ENCODE measurements at places on chromosomes 2 and 18.

DNA sequence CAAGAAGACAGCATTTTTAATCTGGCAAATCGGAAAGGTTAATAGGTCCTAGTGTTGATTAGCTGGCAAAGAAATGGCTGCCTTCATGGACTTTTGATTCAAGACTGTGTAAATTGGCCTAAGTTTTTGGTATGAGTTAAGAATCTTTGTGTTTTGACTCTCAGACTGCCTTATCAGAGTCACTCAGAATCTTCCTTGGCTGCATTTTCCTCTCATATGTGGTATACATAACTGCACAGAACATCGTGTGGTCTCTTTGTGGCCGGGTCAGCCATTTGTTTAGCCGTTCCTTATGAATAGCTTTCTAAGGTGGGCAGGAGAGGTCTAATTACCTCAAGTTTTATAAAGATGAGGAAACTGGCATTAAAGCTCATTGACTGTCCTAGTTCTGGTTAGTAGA is 30.1 kb downstream of the CAB39 start:
- DNase-seq: no peak

DNA sequence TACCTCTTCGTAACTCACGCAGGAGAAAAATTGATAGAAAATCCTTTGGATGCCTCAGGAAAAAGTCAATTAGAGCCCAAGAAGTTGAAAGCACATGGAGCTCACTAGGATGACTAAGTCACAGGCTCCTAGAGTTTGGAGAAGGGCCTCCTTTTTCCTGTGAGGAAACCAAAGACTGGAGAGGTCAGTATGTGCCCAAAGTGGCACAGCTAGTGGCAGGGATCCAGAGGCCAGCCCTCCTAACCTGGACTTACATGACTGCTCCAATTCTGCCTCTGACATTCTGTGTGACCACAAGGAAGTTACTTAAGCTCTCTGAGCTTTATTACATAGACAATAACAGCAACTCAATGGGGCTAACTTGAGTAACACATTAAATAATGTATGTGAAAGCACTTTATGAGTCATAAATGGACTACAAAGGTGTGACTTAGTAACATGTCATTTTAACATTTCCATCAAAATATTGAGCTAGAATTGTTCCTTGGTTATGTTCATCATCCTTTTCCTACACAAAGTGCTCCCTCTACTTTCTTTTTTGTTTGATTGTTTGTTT is 91.6 kb downstream of the DHRS9 start:
- DNase-seq: no peak

- no peak for DNase-seq
These were observed 40.9 kb downstream of the PDK1 start for GRCh38 chr2:172596776-172597175.

GRCh38 chr2:98532756-98533155 is 75.6 kb downstream of the COA5 start:
- DNase-seq: no peak

DNA sequence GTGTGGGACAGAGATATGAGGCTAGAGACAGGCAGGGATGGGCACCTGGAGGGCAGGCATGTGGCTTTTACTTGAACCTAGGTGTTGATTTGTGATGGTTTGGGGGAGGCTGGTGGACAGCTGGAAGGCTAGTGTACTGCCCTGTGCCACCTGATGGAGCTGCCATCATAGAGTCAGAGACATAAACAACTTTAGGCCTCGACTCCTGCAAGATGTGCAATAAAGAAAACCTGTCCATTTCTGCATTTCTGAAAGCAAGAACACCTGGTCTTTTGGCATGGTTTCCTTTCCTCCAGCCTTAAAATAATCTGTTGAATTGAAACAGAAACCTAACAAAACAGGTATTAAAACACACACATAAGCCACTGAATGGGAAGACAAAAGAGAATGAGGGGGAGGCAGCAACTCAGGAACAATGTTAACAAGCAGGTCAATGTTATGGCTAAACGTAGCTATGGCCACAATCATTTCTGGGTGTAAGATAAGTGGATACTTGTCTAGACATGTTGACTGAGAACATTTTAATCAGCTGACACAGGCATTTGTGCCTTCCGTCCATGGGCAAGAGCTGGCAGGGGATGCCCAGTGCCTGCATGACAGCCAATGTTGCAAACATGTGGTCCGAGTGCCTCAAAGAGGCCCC is 87.8 kb downstream of the KCTD1 start:
- no peak for DNase-seq

DNA sequence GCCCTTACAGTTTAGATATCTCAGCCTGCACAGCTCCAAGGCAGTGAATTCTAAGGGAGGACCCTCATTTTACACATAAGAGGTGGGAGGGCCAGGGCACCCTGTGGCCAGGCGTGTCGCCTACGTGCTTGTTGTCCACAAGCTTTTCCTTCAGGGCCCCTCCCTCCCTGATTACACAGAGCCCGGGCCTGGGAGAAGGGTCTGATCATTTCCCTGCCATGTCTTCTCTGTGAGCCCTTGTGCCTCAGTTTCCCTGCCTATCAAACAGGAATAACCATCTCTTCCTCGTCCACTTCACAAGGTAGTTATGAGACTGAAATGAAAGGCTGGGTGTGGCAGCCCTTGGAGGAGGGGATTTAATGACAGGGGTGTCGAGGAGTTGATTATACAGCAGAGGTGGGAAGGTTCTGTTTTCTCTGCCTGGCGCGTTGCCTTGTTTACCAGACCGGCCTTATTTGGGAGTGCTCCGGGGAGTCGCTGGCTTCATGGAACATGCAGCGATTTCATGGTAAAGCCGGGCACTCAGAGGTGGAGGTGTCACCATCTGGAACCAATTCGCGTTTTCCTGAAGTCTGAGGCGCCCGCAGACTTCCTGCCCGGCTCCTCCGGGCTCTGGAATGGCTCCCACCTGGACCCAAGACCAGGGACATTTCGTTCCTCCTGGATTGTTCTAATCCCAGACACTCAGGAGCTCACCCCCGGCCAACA is 208.9 kb downstream of the KLHL29 start:
- DNase-seq: no peak

DNA sequence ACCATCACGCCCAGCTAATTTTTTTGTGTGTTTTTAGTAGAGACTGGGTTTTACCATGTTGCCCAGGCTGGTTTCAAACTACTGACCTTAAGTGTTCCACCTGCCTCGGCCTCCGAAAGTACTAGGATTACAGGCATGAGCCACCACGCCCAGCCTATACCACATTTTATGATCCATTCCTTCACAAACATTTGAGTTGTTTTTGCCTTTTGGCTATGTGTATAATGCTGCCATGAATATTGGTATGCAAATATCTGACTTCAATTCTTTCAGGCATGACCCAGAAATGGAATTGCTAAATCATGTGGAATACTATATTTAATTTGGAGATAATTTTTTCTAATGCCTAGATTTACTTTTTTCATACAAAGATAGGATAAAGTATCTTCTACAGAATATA is 68.6 kb downstream of the TTC27 start:
- no peak for DNase-seq

- DNase-seq: no peak
These were observed 46.7 kb upstream of the BARD1 start for GRCh38 chr2:214856137-214856536.

DNA sequence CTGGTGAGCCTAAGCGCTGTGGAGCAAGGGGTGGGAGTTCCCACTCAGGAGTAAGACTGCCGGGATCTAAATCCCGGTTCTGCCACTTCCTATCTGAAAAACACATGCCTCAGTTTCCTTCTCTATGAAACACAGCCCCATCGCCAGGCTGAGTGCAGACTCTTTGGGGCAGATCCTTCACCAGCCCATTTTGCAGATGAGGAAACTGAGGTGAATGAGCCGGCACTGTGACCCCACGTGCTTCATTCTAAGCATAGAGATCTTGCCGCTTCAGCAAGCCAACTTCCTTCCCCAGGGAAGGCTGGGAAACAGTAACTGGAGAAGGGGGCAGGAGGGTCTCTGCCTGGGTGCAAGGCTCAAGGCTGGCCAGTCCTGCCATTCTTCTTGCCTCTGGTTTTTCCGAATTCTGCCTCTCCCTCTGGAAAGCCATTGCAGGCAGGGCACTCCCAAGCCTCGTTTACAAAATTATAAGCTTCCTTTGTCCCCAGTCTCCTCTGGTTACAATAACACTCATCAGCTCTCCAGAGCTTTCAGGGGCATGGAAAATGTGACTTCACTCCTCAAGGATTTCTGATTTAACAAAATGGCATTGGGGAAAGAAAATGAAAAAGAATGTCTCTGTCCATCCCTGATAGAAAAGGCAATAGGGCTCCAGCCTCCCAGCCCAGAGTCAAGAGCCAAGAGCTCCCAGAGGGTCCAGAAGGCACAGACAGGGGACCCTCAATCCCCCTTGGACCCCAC is 249.2 kb downstream of the TNS1 start:
- no peak for DNase-seq

DNA sequence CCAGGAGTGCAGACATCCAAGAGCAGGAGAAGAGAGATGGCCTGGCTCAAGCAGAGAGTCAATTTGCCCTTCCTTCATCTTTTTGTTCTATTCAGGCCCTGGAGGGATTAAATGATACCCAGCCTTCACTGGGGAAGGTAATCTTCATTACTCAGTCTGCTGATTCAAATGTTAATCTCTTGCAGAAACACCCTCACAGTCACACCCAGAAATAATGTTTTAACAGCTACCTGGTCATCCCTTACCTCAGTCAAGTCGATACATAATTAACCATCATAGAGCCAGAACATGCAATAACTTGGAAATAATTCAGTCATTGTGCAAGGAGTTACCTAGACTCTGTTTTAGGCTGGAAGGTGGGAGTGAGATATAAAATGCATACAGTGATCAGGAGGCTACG is 163.7 kb upstream of the TNP1 start:
- no peak for DNase-seq

- DNase-seq: no peak
These were observed 322.8 kb downstream of the STK39 start for GRCh38 chr2:167924556-167924955.

DNA sequence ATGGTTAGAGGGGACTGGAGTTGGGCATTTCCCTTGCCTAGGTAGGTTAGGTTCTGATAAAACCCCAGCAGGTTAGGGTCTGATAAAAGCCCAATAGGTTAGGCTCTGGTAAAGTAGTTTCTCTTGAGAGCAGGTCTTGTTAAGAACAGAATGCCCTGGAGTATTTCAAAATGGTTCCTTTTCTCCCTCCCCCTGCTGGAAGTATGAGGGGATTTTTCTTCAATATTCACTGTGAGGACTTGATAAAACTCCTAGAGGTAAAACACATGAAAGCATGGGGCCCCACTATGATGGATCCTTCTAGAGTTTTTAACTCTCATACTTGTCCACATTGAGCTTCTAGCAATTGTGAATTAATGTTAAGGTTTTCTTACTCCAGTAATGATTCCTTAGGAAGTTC is 27.6 kb downstream of the ANKAR start:
- no peak for DNase-seq

GRCh38 chr18:69569133-69569532 is 168.4 kb downstream of the DOK6 start:
- DNase-seq: no peak

DNA sequence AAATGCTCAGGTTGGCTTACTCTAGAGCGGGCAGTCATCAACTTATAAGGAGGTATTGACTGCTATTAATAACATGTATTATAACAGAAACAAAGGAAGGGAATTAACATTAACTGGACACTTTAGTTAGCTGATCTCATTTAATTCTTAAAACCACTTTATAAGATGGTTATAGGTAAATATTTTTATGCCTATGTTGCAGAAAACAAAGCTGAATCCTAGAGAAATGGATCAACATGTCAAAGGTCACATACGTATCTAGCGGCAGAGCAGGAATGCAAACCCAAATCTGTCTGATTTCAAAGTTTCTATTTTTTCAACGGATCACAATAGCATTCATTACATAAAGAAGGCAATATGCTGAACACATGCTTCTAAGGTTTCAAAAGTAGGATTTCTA is 200.0 kb downstream of the PDE1A start:
- DNase-seq: no peak

GRCh38 chr18:55838319-55838718 is 250.3 kb upstream of the TCF4 start:
- no peak for DNase-seq

DNA sequence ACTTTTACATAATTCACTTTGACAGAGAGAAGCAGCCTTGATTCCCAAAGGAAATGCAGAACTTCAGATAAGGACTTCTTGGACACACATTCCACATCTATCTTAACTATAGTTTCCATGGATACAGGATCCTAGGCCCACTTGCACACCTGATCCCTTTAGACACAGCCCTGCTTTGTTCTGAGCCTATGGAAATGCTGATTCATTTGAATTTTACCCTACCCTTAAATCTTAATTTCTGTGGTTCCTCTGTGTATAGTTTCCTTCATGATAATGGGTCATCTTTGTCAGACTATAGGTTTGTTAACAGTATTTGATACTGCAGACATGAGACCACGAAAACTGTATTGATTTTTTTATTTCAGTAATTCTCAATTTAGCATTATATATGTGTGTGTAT is 77.4 kb downstream of the ACTR3 start:
- DNase-seq: no peak

GRCh38 chr2:237060534-237061312 is 25.0 kb upstream of the COPS8 start:
- peak; percentile 52 for DNase-seq

DNA sequence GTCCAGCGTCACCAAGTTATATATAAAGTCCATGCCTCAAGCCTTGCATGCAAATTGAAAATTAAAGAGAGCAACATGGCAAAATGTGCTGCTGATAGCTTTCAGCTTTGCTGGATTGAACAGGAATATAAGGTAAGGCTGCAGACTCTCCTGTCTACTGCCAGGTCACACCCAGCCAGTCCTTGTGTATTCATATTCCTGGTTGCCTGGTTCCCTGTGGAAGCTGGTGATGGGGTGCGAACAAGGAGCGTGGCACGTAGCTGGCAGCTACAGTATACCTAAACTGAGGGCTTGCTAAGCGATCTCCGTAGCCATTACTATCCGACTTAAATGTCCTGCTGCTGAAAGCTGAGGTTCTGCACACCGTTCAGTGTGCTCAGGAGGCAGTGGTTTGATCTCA is 50.1 kb upstream of the NOSTRIN start:
- DNase-seq: no peak

DNA sequence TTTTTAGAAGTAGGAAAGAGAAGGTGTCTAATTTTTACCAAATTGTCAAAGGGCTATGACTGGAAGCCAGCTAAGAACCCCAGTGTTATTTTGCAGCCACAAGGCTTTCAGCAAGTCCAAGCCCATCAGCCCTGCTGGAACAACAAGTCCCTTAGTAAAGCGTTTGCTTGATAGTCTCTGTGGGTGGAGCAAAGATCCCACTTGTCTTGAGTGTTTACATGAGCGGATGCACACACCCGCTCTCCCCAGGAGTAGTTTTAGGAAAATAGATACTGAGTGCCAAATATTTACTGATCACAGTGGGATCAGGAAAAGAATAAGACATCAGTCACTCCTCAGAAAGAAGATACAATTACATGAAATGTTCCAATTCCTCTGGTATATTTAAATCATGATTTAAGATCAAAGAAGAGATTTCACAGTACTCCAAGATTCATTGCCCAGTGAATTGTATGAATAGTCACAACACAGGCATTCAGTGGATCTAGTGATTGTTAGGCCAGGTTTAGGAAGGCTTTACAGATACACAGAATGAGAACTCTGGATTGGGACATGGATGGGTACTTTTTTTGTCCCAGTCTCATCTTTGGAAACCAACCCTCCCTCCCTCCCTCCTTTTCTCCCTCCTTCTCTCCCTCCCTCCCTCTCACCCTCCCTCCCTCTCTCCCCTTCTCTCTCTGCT is 514.9 kb downstream of the PTPRM start:
- DNase-seq: no peak

Measured in WERI-Rb-1 (cell line).